ENCODE measurements at places on chromosomes 5 and 9. TPM values are rescaled to one million over a fixed set of nuclear protein-coding genes. Genes with fewer than 3 reads are reported as not detected.

SLC6A19 gene
- 0.17 TPM for total RNA-seq

ADGRD2 gene
- 1.0 TPM for total RNA-seq

TRIM36 gene
- total RNA-seq, result 37.3 TPM

DCP2 gene
- total RNA-seq, result 23.4 TPM

TRIP13 gene
- 11.9 TPM for total RNA-seq

ADCY2 gene
- 17.7 TPM for total RNA-seq

DRD1 gene
- total RNA-seq, result 0.28 TPM

HRCT1 gene
- 1.3 TPM for total RNA-seq

OR1J2 gene
- not detected for total RNA-seq

CLTA gene
- 259 TPM for total RNA-seq

CARD9 gene
- total RNA-seq, result 1.5 TPM

- no peak overlapping the region for H3K27ac ChIP-seq
- no peaks in the 10 kb centered on the region for H3K4me1 ChIP-seq
- H3K36me3 ChIP-seq, result no peaks in the 10 kb centered on the region
- no peak for DNase-seq
- no peaks in the 10 kb centered on the region for H3K27me3 ChIP-seq
- no peak overlapping the region for H3K4me3 ChIP-seq
Measured at GRCh38 chr9:90770182-90770738, 31.4 kb upstream of the SYK start.

GRCh38 chr9:272251-273213, 57.9 kb downstream of the DOCK8 start:
- H3K4me1 ChIP-seq, result no peaks in the 10 kb centered on the region
- no peaks in the 10 kb centered on the region for H3K36me3 ChIP-seq
- no peak overlapping the region for H3K27ac ChIP-seq
- DNase-seq, result no peak

GRCh38 chr5:88092358-88092757, 176.3 kb downstream of the TMEM161B start:
- H3K27ac ChIP-seq, result no peak overlapping the region
- no peaks in the 10 kb centered on the region for H3K27me3 ChIP-seq
- DNase-seq, result no peak
- H3K4me1 ChIP-seq, result no peaks in the 10 kb centered on the region
- no peak overlapping the region for H3K4me3 ChIP-seq

GRCh38 chr5:68746643-68747420, 347.0 kb upstream of the SLC30A5 start:
- H3K27ac ChIP-seq, result no peak overlapping the region
- no peak overlapping the region for H3K4me3 ChIP-seq
- no peaks in the 10 kb centered on the region for H3K4me1 ChIP-seq
- H3K36me3 ChIP-seq, result no peaks in the 10 kb centered on the region
- no peaks in the 10 kb centered on the region for H3K27me3 ChIP-seq
- peak; percentile 67 for DNase-seq

DNA sequence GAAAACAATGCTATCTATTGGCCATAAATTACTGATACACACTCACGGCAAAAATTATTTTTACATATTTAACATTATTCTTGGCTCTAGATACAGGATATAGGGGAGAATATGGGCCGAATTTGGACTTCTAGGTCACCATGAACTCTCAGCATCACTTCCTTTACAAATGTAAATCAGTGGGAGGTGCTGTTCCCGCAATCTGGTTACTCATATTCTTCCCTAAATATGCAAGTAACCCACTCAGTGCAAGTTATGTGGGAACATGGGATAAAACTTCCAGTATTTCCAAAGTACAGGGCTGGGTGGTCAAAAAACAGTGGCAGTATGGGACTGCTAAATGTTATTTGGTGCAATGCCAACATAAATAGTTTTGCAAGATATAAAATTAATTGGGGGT, 145.6 kb downstream of the PPP2R2B start:
- H3K4me1 ChIP-seq, result no peaks in the 10 kb centered on the region
- H3K27me3 ChIP-seq, result no peaks in the 10 kb centered on the region
- H3K4me3 ChIP-seq, result no peak overlapping the region
- H3K36me3 ChIP-seq, result no peaks in the 10 kb centered on the region

- H3K4me1 ChIP-seq, result peaks cover 3% of the 10 kb centered on the region
- DNase-seq, result no peak
- no peaks in the 10 kb centered on the region for H3K36me3 ChIP-seq
- H3K27ac ChIP-seq, result no peak overlapping the region
- no peak overlapping the region for H3K4me3 ChIP-seq
Measured at GRCh38 chr5:131757830-131758519, 38.8 kb downstream of the FNIP1 start.

GRCh38 chr5:59661311-59661710, 232.2 kb downstream of the PDE4D start:
- H3K27ac ChIP-seq, result no peak overlapping the region
- H3K36me3 ChIP-seq, result no peaks in the 10 kb centered on the region
- H3K4me1 ChIP-seq, result no peaks in the 10 kb centered on the region

- H3K27ac ChIP-seq, result peak overlapping the region; percentile 99
- H3K36me3 ChIP-seq, result no peaks in the 10 kb centered on the region
- DNase-seq, result no peak
- H3K4me1 ChIP-seq, result peaks cover 3% of the 10 kb centered on the region
Measured at GRCh38 chr5:138466900-138467710, 1.8 kb downstream of the EGR1 start.

GRCh38 chr5:157562111-157562581, 13.4 kb downstream of the ADAM19 start:
- no peaks in the 10 kb centered on the region for H3K27me3 ChIP-seq
- DNase-seq, result no peak
- peak overlapping the region; percentile 68 for H3K27ac ChIP-seq

GRCh38 chr5:133497608-133498348, 114.6 kb downstream of the FSTL4 start:
- DNase-seq, result no peak
- no peaks in the 10 kb centered on the region for H3K36me3 ChIP-seq
- no peak overlapping the region for H3K4me3 ChIP-seq
- H3K27me3 ChIP-seq, result no peaks in the 10 kb centered on the region
- H3K27ac ChIP-seq, result no peak overlapping the region
- no peaks in the 10 kb centered on the region for H3K4me1 ChIP-seq

GRCh38 chr9:16255217-16255616, 615.3 kb downstream of the BNC2 start:
- no peak overlapping the region for H3K27ac ChIP-seq
- H3K4me1 ChIP-seq, result no peaks in the 10 kb centered on the region
- H3K4me3 ChIP-seq, result no peak overlapping the region
- no peak for DNase-seq

- H3K4me3 ChIP-seq, result no peak overlapping the region
- no peaks in the 10 kb centered on the region for H3K27me3 ChIP-seq
- DNase-seq, result no peak
- H3K36me3 ChIP-seq, result no peaks in the 10 kb centered on the region
Measured at GRCh38 chr9:806285-807156, 35.0 kb upstream of the DMRT1 start.

GRCh38 chr5:94627191-94627590, 8.7 kb downstream of the SLF1 start:
- H3K36me3 ChIP-seq, result no peaks in the 10 kb centered on the region
- no peak overlapping the region for H3K4me3 ChIP-seq
- H3K27me3 ChIP-seq, result no peaks in the 10 kb centered on the region
- H3K4me1 ChIP-seq, result no peaks in the 10 kb centered on the region

- H3K27ac ChIP-seq, result no peak overlapping the region
- H3K36me3 ChIP-seq, result no peaks in the 10 kb centered on the region
- no peak for DNase-seq
- H3K4me3 ChIP-seq, result no peak overlapping the region
- no peaks in the 10 kb centered on the region for H3K27me3 ChIP-seq
Measured at GRCh38 chr5:129384736-129385135, 75.4 kb upstream of the ADAMTS19 start.

DNA sequence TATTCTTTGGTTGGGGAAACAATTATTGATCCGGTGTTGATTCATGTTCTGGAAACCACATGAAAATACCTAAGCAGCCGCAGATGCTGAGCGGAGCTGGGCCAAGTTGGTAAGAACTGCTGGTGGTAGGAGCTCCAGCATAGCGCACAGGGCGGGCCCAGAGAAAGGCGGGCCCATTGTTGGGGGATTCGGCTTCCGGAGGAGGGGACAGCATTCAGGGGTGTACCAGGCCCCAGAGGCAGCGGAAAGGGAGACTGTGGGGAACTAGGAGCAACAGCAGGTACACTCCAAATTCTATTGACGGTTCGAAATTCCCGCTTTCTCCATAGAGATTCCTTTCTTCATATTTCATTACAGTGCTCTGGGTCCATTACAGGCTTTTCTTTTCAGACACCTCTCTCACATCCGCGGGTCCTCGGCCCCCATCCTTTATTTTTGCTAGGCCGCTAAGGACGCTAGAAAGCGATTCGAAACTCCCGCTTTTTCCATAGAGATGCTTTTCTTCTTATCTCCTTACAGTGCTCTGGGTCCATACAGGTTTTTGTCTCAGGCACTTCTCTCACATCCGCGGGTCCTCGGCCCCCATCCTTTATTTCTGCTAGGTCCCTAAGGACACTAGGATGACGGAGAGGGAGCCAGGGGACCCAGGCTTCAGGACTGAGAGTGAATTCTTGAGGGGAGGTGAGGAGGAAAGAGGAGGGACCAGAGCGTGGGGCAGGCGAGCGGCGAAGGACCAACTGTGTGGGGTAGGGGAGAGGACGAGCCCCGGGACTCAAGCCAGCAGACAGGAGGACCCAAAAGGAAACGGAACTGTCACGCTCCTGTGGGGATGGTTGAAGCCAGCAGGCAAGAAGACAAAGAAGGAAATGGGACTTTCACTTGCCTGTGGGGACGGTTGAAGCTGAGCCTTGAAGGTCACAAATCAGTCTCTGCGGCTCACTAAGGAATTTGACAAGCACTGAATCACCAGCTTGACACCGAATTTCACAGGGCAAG, at the start of gene CCDC152:
CCDC152 (plus strand) TSS at position 213 of the 996 bp plus-strand sequence. CDS start 2,304 bp downstream, outside the sequence.
- no peak within 1 kb of the TSS for H3K27ac ChIP-seq
- H3K36me3 ChIP-seq, result no peaks in the 10 kb centered on the region
- no peaks in the 10 kb centered on the region for H3K4me1 ChIP-seq
- no peak within 1 kb of the TSS for H3K4me3 ChIP-seq
- DNase-seq, result no peak

DNA sequence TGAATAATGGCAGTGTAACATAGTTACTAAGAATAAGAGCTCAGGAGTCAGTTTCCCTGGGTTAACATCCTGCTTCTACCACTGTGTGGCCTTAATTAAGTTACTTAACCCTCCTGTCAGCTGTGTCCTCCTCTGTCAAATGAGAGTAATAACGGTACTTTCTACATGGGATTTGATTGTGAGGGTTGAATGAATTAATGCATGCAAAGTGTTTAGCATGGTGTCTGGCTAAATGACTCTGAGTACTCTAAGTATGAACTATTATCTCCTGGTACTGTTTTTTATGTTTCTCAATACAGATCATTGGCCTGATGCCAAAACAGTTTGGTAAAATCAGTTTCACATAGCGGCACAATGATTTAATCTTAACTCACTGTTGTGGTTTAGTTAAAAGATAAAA, 19.6 kb downstream of the ZNF131 start:
- H3K4me3 ChIP-seq, result no peak overlapping the region
- no peak for DNase-seq
- no peaks in the 10 kb centered on the region for H3K4me1 ChIP-seq
- H3K36me3 ChIP-seq, result no peaks in the 10 kb centered on the region
- H3K27me3 ChIP-seq, result no peaks in the 10 kb centered on the region

DNA sequence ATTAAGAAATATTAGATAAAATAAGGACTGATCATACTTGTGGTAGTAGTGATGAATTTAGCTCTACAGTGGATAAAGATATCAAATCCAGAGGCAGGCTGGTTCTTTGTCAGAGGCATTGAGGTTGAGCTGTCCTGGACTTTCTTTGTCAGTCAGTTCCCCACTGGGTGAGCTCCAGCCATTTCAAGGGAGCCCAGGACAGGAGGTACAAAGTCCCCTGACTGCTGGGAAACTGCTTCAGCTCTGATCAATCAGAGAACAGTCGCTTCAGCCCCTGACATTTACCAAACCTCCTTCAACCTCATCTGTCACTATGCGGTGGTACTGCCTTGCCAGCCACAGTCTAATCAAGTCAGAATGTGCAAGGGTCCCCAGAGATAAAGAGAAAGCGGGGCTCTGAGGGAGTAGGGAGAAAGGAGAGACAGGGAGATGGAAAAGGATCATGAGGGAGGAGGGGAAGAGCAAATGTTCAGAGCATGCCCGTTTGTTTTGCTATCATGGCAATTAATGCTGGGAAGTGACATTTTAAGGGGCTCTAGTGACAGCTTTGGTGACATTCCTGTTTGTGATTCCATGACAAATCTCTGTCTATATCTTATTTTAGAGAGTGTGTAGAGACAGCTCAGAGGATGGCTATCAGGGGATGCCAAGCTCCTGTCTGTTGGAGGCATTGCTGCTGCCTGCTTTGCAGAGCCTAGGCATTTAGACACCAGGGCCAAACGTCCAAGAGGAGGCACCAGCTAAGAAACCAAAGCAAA, 223.2 kb downstream of the ASTN2 start:
- H3K4me3 ChIP-seq, result no peak overlapping the region
- no peaks in the 10 kb centered on the region for H3K4me1 ChIP-seq
- no peak for DNase-seq
- no peaks in the 10 kb centered on the region for H3K36me3 ChIP-seq
- no peaks in the 10 kb centered on the region for H3K27me3 ChIP-seq

- no peak overlapping the region for H3K27ac ChIP-seq
- no peaks in the 10 kb centered on the region for H3K4me1 ChIP-seq
- no peak for DNase-seq
- H3K4me3 ChIP-seq, result no peak overlapping the region
Measured at GRCh38 chr5:1804001-1804690, 2.9 kb downstream of the NDUFS6 start.

- no peaks in the 10 kb centered on the region for H3K4me1 ChIP-seq
Measured at GRCh38 chr5:175821790-175822211, 49.6 kb upstream of the CPLX2 start.

DNA sequence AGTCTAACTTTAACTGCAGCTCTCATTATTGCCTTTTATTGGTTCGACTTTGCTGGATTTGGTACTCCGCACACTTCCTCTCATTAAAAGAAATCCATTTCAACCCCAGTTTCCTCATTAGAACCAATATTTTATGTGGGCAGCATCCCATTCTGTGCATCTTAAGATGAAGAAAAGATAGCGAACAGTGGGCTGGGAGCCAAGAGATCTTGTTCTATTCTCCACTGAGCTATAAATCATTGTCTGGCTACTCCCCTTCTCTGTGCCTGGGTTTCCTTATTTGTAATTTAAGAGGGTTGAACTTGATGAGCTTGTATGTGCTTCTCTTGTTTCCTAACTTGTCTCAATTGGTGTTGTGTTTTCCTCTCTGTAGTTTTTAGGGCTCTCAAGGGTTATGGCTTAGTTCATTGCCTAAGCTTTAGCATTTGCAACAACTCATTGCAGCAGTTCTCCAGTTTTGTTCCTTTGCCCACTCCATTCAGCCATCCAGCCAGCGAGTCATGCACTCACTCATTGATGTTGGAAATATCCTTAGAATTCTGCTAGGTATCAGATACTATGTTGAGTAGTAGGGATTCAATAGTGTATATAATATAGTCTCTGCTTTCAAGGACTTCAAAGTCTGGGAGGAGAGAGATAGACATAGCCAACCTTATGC, 273.3 kb upstream of the TNC start:
- no peaks in the 10 kb centered on the region for H3K27me3 ChIP-seq
- no peak overlapping the region for H3K4me3 ChIP-seq
- H3K4me1 ChIP-seq, result no peaks in the 10 kb centered on the region
- no peak for DNase-seq

- no peak overlapping the region for H3K4me3 ChIP-seq
- H3K27ac ChIP-seq, result no peak overlapping the region
- no peaks in the 10 kb centered on the region for H3K36me3 ChIP-seq
- no peak for DNase-seq
- H3K27me3 ChIP-seq, result no peaks in the 10 kb centered on the region
Measured at GRCh38 chr5:170584450-170585058, 80.7 kb downstream of the KCNIP1 start.

- H3K4me3 ChIP-seq, result no peak overlapping the region
- no peaks in the 10 kb centered on the region for H3K4me1 ChIP-seq
- H3K27ac ChIP-seq, result no peak overlapping the region
- DNase-seq, result no peak
- H3K36me3 ChIP-seq, result no peaks in the 10 kb centered on the region
- no peaks in the 10 kb centered on the region for H3K27me3 ChIP-seq
Measured at GRCh38 chr5:157509093-157509492, 49.1 kb downstream of the NIPAL4 start.
